ENCODE measurements at places on chromosomes 7 and 10. TPM values are rescaled to one million over a fixed set of nuclear protein-coding genes. Genes with fewer than 3 reads are reported as not detected.

The CLEC2L gene
- not detected for total RNA-seq

DNA sequence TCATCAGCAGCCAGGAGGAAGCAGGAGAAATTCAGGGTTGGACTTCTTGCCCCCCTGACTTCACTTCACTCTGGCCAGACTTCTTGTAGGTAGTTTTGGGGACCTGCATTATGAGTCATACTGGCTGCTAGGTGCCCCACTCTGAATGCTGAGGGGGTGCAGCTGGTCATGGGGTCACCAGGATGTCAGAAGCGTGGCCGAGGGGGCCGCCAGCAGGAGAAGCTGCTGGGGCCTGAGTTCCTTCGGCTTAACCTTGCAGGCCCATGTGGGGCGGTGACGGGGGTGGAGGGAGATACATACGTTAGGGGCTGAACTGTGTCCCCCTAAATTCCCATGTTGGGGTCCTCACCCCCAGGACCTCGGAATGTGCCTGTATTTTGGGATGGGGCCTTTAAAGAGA, 18.2 kb downstream of the UNCX start:
- peaks cover 100% of the 10 kb centered on the region for H3K27me3 ChIP-seq
- no peak overlapping the region for H3K4me3 ChIP-seq
- no peak for DNase-seq
- no peaks in the 10 kb centered on the region for H3K36me3 ChIP-seq

DNA sequence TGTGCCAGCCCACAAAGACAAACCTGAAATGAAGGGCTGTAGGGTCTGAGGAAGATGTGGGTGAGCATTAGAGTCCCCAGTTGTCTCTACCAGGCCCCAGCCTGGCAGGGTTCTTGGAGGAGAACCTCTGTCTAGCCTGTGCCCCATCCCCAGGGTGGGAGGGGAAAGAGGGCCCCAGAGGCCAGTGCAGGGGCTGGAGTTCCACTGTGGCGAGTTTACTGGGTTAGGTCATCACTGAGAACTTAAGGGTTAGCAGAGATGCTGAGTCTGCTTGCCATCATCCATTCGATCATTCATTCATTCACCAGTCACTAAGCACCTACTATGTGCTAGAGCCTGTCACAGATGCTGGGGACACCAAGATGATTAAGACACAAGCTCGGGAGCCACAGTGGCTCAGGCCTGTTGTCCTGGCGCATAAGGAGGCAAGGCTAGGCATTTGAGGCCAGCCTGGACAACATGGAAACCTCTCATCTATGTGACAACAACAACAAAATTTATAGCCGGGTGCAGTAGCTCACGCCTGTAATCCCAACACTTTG, 2.6 kb downstream of the ANKRD2 start:
- no peak overlapping the region for H3K4me3 ChIP-seq
- H3K27ac ChIP-seq: no peak overlapping the region
- peaks cover 7% of the 10 kb centered on the region for H3K4me1 ChIP-seq
- no peak for DNase-seq
- peaks cover 16% of the 10 kb centered on the region for H3K36me3 ChIP-seq

DNA sequence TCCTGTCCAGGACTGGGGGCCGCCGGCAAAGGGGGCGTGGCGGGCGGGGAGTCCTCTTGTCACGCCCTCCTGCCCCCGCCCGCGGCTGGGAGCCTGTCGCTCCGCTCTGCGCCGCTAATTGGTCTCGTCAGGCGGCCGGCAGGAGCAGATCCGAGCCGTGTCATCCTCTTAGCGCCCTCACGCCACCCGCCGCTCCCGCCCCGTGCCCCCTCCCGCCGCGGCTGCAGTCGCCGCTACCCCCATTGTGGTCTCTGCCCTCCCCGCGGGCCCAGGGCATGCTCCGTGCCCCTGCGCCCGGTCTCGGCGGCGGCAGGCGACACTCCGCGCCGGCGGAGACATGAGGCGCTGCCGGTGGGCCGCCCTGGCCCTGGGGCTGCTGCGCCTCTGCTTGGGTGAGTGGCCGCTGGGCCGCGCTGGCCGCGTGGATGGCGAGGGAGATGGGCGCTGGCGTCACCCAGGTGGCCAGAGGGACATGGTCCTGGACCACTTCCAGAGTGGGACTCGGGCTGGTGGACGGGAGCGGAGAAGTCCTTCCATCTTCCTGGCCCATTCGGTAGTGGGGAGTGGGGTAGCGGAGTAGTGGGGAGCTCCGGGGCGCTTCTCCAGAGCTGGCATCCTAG, at the start of gene CDHR1:
CDHR1 (plus strand) TSS at position 114 of the 620 bp plus-strand sequence; CDS start at position 338, 224 bp downstream.
- peaks cover 19% of the 10 kb centered on the region for H3K4me1 ChIP-seq
- DNase-seq: no peak
- no peak within 1 kb of the TSS for H3K27ac ChIP-seq
- H3K27me3 ChIP-seq: peaks cover 38% of the 10 kb centered on the region
- H3K36me3 ChIP-seq: no peaks in the 10 kb centered on the region
- H3K4me3 ChIP-seq: peak within 1 kb of the TSS; percentile 57

DNA sequence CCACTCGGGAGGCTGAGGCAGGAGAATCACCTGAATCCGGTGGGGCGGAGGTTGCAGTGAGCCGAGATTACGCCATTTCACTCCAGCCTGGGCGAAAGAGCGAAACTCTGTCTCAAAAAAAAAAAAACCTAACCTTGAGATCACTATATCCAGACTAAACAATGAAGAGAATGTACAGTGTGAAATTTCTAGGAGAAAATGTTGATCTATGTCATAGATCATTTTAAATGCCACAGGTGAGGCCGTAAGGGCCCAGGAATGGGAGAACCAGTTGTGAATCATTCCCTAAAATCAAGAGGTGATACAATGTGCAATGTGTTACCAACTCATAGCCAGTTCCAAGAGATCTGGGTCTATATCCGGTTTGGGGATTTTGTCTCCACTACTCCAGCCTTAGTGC, 158.0 kb downstream of the CACNB2 start:
- no peaks in the 10 kb centered on the region for H3K4me1 ChIP-seq
- H3K36me3 ChIP-seq: no peaks in the 10 kb centered on the region
- no peaks in the 10 kb centered on the region for H3K27me3 ChIP-seq

The PLEKHS1 gene
- not detected for total RNA-seq
